ENCODE measurements at places on chromosomes 16 and 17. TPM values are rescaled to one million over a fixed set of nuclear protein-coding genes. Genes with fewer than 3 reads are reported as not detected.

DNA sequence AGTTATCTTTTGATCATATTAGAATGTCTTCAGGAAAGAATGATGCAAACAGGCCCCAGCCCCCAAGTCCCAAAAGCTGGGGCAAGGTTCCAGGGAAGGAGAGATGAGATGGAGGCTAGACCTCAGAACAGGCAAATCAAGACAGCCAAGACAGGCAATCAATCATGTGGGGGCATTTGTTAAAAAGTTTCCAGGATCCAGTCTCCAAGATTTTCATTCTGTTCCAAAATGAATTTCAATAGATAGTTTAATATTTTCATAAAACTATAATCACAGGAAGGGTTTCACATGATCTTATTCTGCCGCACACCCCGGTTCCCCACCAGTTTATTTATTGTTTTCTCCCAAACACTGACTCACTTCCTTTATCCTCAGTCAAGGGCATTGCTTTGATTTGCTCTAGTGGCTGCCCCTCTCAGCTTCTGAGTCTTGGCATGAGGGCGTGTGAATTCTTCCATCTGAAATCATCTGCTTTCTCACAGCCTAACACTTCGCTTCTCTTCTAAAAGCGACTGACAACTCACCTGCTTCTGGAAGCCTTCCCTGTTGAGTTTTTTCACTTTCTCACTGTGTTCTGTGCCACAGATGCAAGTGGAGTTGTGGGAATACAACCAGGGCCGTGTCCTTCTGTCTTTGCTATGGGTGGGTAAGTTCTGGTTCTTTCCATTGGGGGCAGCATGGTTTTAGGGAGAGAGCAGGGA, 12.2 kb upstream of the TERF2 start:
- H3K36me3 ChIP-seq, result no peaks in the 10 kb centered on the region
- H3K27ac ChIP-seq, result no peak overlapping the region
- no peak overlapping the region for H3K4me3 ChIP-seq
- peaks cover 6% of the 10 kb centered on the region for H3K4me1 ChIP-seq

GRCh38 chr17:79940459-79941087, 95.1 kb downstream of the TBC1D16 start:
- H3K4me1 ChIP-seq, result peaks cover 4% of the 10 kb centered on the region
- H3K27ac ChIP-seq, result no peak overlapping the region
- ATAC-seq, result no peak
- H3K4me3 ChIP-seq, result no peak overlapping the region
- H3K27me3 ChIP-seq, result no peaks in the 10 kb centered on the region

GRCh38 chr17:36608794-36609497, 7.6 kb downstream of the MRM1 start:
- H3K27me3 ChIP-seq, result no peaks in the 10 kb centered on the region
- peaks cover 21% of the 10 kb centered on the region for H3K4me1 ChIP-seq
- H3K36me3 ChIP-seq, result peaks cover 27% of the 10 kb centered on the region
- H3K27ac ChIP-seq, result no peak overlapping the region
- ATAC-seq, result peak; percentile 52
- H3K4me3 ChIP-seq, result no peak overlapping the region

DNA sequence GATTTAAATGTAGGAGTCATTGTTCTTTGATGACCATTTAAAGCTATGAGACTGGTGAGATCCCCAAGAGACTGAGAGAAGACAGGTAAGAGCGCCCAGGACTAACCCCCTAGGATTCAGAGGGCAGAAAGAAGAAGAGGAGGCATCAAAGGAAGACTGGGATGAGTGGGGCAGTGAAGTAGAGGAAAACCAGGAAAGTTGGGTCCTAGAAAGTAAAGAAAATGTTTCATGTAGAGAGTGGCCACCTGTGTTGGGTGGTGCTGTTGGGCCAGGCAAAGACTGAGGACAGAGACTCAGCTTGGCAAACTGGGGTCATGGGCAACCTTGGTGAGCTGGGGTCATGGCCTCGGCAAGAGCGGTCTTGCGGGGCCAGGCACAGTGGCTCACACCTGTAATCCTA, 1.3 kb upstream of the HAP1 start:
- no peak for ATAC-seq
- no peak overlapping the region for H3K4me3 ChIP-seq

DNA sequence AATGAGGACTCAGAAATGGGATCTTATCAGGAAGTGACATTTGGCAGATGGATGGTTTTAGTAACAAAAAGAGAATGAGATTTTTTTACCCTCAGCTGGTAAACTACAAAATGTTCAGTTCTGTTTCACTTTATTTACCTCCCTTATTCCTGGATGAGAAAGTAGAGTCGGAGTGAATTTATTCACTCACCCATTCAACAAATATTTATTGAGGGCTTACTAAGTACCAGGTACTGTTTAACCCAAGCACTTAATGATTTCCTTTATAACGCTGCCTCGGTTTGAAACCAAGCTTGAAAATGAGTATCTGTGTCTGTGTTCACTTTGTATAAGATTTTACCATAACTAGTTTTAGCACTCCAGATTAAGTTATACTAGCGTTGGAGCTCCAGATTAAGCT, 38.1 kb downstream of the CDRT15 start:
- H3K36me3 ChIP-seq, result peaks cover 10% of the 10 kb centered on the region
- H3K4me3 ChIP-seq, result peak overlapping the region; percentile 62
- H3K4me1 ChIP-seq, result peaks cover 73% of the 10 kb centered on the region
- ATAC-seq, result no peak
- no peaks in the 10 kb centered on the region for H3K27me3 ChIP-seq

DNA sequence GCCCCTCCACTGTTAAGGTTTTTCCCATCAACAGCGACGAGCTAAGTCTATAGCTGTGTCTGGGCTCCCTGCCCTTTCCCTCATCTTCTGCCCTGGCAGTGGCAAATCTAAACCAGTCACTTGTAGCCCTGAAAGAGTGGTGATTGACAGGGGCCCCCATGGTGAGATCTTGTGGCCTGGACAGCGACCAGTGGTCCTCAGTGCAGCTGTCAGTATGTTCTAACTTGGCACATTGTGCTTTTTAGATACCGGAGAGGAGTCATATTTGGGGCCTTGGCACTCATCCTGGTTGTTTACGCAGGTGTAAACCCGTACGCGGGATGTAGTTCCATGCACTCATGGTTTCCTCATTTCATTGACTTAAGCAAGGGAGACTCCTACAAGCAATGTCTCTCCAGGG, 57.5 kb upstream of the ARHGAP44 start:
- H3K36me3 ChIP-seq, result no peaks in the 10 kb centered on the region
- no peak overlapping the region for H3K4me3 ChIP-seq
- no peaks in the 10 kb centered on the region for H3K4me1 ChIP-seq
- no peak overlapping the region for H3K27ac ChIP-seq
- ATAC-seq, result no peak

DNA sequence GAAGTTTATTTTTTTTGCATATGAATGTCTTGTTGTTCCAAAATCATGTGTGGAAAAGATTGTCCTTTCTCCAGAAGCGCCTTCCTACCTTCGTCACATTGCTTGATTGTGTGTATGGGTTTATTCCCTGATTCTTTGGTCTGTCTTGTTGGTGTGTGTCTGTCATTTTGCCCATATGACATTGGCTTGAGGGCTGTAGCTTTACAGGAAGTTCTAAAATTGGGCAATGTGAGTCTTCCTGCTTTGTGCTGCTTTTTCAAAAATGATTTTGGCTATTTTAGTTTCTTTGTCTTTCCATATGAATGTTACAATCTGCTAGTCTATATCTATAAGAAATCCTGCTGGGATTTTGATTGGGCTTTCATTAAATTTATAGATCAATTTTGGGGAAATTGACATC, 217.2 kb downstream of the SNX29 start:
- ATAC-seq, result no peak
- peak overlapping the region; percentile 2 for H3K27ac ChIP-seq
- no peaks in the 10 kb centered on the region for H3K36me3 ChIP-seq
- H3K4me1 ChIP-seq, result peaks cover 9% of the 10 kb centered on the region

DNA sequence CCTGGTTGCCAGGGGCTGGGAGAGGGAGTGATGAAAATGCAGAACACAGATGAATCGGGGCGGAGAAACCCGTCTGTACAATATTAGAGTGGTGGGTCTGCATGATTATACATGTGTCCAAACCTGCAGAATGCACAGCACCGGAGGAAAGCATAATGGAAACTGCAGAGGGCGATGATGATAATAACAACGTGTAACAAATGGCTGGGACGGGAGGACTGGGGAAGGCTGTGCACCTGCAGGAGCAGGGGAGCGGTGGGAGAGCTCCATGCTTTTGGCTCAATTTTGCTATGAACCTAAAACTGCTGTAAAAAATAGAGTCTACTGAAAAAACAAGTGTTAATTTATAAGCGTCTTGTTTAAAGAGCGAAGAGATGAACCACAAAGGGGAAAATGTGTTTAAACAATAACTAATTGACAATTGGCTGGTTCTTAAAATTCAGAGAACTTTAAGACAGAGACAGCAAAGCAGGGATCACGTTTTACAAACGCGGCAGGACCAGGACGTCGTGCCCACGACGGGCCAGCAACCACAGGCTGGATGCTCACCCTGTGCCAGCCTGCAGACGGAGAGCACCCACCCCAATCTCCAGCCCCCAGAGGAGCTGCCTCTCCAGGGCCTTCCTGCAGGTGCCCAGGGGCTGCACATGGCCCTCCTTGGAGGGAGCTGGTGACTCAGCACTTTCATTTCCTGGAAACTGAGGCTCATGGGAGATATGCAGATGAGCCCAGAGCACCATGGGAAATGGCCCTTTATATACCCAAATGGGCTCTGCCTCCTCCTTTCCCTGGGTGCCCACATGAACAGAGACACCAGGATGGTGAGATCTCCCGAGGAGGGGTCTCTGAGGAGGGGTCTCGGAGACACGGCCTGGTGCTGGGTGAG, at the start of gene TEX19:
Gene TEX19, plus strand, starts transcription at position 783 of the 886 bp plus-strand sequence. CDS start 2,904 bp downstream, outside the sequence.
- H3K4me3 ChIP-seq, result peak within 1 kb of the TSS; percentile 1
- H3K36me3 ChIP-seq, result no peaks in the 10 kb centered on the region
- H3K27me3 ChIP-seq, result peaks cover 7% of the 10 kb centered on the region
- H3K27ac ChIP-seq, result no peak within 1 kb of the TSS
- ATAC-seq, result peak; percentile 47

DNA sequence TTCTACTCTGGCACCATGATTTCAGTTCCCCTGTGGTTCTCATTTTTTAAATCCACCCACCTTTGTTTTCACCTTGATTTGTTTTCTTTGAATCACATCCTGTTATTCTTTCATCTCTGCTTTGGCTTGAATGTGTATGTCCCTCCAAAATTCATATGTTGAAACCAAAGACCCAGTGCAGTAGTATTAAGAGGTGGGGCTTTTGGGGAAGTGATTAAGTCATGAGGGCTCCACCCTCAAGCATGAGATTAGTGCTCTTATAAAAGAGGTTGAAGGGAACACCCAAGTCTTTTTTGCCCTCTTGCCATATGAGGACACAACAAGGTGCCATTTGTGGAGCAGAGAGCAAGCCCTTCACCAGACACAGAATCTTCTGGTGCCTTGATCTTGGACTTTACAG, 382.3 kb downstream of the SLC39A11 start:
- H3K27ac ChIP-seq, result peak overlapping the region; percentile 64
- H3K4me3 ChIP-seq, result peak overlapping the region; percentile 60
- no peaks in the 10 kb centered on the region for H3K36me3 ChIP-seq
- peaks cover 29% of the 10 kb centered on the region for H3K4me1 ChIP-seq

- H3K4me3 ChIP-seq, result no peak overlapping the region
- no peak for ATAC-seq
These were observed 11.1 kb downstream of the PTRH2 start for GRCh38 chr17:59695945-59696681.

GRCh38 chr17:16447676-16448075, 32.3 kb downstream of the TRPV2 start:
- H3K4me3 ChIP-seq, result no peak overlapping the region
- no peak for ATAC-seq
- H3K36me3 ChIP-seq, result peaks cover 82% of the 10 kb centered on the region
- peak overlapping the region; percentile 0 for H3K27ac ChIP-seq

DNA sequence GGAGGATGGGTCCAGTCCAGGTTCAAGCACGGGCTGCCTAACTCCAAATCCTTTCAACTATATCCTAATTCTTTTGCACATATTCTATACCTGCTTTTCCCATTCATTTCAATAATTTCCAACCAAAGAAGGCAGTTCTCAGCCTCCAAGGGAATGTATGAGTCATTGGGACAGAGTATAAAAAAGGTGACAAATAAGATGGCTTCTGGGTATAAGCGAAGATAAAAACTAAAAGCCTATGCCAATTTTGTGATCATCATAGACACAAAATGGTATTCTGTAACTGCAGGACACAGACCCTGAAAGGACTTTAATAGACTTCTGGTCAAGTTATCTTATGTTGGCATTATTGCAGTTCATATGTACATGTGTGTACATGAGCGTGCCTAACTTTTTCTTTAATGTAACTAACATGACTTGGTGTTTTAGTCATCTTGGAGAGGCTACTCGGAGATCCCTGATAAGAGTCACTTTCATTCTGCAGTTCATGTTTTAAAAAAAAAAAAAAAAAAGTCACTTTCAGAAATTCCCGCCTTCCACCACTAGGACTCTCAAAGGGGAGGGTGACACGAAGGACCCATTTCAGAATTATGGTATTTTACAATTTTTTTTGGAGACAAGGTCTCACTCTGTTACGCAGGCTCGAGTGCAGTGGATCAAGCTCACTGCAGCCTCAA, 17.3 kb downstream of the COG1 start:
- no peak for ATAC-seq
- no peaks in the 10 kb centered on the region for H3K27me3 ChIP-seq
- H3K4me1 ChIP-seq, result peaks cover 14% of the 10 kb centered on the region

- H3K27ac ChIP-seq, result no peak overlapping the region
- no peak overlapping the region for H3K4me3 ChIP-seq
- H3K27me3 ChIP-seq, result peaks cover 15% of the 10 kb centered on the region
- ATAC-seq, result no peak
- no peaks in the 10 kb centered on the region for H3K36me3 ChIP-seq
- no peaks in the 10 kb centered on the region for H3K4me1 ChIP-seq
These were observed 33.5 kb downstream of the IRX3 start for GRCh38 chr16:54253118-54253517.

- no peaks in the 10 kb centered on the region for H3K4me1 ChIP-seq
- no peaks in the 10 kb centered on the region for H3K36me3 ChIP-seq
- no peak overlapping the region for H3K27ac ChIP-seq
- no peak overlapping the region for H3K4me3 ChIP-seq
- H3K27me3 ChIP-seq, result no peaks in the 10 kb centered on the region
These were observed 51.4 kb downstream of the TBC1D16 start for GRCh38 chr17:79984045-79984840.

DNA sequence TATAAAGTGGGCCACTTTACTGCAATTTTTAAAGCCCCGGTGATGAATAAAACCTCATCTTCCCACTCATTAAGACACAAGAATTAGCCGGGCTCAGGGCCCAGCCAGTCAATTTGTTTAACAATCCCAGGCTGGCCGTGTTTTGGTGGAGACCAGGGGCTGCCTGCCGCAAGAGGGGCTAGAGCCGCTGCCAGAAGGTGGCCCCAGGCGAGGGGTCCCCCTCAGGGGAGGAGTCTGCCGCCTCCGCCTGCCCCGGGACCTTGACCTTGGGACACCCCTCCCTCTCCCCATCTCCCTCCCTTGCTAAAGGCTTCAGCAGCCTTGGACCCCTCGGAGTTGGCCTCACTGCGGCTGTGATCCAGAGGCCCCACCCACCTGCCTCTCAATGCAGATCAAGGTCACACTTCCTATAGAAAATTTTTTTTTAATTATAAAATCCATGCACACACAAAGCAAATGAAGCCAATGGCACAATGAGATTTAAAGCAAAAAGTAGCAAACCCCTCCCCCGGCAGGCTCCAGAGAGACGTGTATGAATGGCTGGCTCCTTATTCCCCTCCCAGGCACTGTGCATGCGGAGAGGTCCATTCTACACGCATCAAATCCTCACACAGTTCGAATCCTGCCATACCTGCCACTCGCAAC, 23.0 kb upstream of the SLC38A10 start:
- H3K4me1 ChIP-seq, result no peaks in the 10 kb centered on the region
- no peak overlapping the region for H3K4me3 ChIP-seq
- H3K27ac ChIP-seq, result no peak overlapping the region
- H3K27me3 ChIP-seq, result peaks cover 4% of the 10 kb centered on the region

DYNLRB2 gene
- not detected for total RNA-seq

AATK gene
- total RNA-seq, result 1.2 TPM

HSPB9 gene
- not detected for total RNA-seq

ERN2 gene
- not detected for total RNA-seq

CD7 gene
- 193 TPM for total RNA-seq

Measured in activated T-helper 17 cell treated with anti-CD3 and anti-CD28 coated beads, Interleukin-2, amount 50 U/mL, for 72 hours (primary cell).